ENCODE measurements at places on chromosomes 16 and 17.

GRCh38 chr17:74757502-74757901 lies 9.1 kb downstream of the NHERF1 start:
- no peak for DNase-seq

DNA sequence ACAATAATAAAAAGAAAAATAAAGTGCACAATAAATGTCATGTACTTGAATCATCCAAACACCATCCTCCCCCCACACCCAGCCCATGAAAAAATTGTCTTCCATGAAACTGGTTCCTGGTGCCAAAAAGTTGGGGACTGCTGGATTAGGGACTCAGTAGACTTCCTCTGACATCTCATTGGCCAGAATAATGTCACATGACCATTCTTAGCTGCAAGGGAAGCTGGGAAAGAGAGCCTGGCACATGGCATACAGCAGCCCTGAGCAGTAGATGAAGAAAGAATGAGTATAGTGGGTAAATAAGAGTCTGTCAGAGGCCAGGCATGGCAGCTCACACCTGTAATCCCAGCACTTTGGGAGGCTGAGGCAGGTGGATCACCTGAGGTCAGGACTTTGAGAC lies 12.5 kb downstream of the ITPRIPL2 start:
- no peak for DNase-seq

- DNase-seq = no peak
These were observed 99.9 kb downstream of the RPTOR start for GRCh38 chr17:80644536-80644935.

- DNase-seq = no peak
These were observed 231.4 kb upstream of the TNRC6C start for GRCh38 chr17:77727037-77727615.

DNA sequence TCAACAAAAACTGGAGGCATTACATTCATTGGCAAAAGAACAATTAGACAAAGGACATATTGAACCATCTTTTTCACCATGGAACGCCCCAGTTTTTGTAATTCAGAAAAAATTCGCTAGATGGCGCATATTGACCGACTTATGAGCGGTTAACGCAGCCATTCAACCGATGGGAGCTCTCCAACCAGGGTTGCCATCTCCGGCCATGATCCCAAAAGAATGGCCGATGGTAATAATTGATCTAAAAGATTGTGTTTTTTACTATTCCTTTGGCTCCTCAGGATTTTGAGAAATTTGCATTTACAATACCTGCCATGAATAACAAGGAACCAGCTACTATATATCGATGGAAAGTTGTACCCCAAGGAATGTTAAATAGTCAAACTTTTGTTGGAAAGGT lies 21.4 kb downstream of the ALOX15B start:
- DNase-seq = peak; percentile 73

DNA sequence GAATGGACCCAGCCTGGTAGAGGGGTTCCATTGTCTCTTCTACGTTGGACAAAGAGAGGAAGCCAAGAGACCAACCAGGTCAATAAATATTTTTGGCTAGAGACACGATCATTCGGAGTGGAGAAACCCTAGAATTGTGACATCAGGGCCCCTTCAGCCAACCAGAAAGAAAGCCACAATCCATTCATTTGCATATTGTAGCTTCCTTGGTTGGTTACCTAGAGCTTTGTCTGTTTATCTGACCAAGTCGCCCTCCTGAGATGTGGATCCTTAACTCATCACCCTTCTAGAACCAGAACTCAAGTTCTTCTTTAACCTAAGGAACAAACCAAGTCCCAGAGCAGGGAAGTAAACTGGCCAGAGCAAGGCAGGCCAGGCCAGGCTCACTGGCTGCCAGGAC lies at the start of gene CCDC182:
Gene CCDC182 (minus strand): TSS at position 58 of the 400 bp plus-strand sequence. CDS start 27 bp downstream, at position 31.
- no peak for DNase-seq

DNA sequence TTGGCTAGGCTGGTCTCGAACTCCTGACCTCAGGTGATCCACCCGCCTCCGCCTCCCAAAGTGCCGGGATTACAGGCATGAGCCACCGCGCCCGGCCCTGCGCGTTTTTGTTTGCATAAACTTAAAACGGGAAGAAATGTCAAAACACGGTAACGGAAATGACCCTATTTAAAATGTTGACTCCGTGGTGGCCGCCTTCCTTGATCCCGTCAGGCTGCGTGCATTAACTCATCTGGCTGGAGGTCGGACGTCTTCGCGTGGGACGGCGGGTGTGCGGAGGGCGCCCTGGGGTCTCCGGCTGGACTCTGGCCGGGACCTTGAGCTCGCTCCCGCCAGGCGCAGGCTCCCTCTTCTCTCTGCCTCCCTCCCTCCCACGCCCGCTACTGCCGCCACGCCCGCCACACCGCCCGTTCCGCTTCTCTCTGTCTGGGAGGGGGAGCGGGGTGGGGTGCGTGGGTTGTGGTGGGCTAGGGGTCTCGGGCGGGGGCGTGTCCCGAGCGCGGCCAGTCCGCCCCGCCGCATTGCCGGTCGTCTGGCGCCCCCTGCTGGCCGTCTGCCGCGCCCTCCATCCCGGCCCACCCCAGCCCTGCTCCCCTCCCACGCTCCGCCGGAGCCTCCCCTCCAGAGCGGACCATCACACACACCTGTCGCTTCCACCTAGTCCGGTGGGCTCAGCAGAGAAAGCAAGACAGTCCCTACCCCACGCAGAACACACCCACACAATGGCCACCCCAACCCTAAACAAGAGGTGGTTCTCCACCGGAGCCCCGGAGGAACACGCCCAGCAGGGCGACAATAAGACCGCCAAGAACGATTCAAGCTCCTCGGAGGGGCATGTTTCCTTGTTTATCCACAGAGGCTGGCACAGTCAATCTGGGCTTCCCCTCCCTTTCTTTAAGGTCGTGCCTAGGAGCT lies 1.2 kb upstream of the CCDC42 start:
- DNase-seq = peak; percentile 77

DNA sequence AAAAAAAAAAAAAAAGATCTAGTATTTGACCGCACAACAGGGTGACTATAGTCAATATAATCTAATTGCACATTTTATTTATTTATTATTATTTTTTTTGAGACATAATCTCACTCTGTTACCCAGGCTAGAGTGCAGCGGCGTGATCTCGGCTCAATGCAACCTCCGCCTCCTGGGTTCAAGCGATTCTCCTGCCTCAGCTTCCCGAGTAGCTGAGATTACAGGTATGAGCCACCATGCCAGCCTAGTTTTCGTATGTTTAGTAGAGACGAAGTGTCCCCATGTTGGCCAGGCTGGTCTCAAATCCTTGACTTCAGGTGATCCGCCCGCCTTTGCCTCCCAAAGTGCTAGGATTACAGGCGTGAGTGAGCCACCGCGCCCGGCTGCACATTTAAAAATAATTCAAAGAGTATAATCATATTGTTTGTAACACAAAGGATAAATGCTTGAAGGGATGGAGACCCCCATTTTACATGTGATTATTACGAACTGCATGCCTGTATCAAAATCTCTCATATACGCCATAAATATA lies 794 bp downstream of the ANKS3 start:
- DNase-seq = no peak

GRCh38 chr16:47712276-47713224 lies 251.4 kb downstream of the PHKB start:
- DNase-seq = no peak

- DNase-seq = no peak
These were observed 612.8 kb upstream of the PSMD7 start for GRCh38 chr16:73683804-73684203.

DNA sequence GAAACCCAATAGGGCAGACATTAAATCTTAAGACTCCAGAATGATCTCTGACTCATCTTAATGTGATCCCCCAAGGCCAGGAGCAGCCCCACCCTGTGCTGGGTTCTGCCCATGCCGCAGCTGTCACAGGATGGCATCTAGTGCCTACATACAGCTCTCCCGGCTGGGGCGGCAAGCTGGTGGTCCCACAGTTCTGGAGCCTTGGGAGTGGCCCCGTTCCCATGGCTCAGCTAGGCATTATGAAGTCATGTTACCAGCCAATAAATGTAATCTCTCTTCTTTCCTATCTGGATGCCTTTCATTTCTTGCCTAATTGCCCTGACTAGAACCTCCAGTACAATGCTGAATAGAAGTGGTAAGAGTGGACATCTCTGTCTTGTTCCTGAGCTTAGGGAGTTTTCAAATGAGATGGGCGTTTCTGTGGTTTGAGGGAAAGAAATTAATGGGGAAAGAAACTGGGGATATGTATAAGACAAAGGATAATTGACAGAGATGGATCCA lies 95.7 kb upstream of the DNAH17 start:
- DNase-seq = no peak

Measured in stimulated activated CD4-positive, alpha-beta T cell treated with anti-CD3 and anti-CD28 coated beads, Interleukin-4, amount 100 ng/mL, for 24 hours (primary cell).